Neuronal stem cell (in vitro differentiated cells): ENCODE measurements at places on chromosomes 7 and 10.

DNA sequence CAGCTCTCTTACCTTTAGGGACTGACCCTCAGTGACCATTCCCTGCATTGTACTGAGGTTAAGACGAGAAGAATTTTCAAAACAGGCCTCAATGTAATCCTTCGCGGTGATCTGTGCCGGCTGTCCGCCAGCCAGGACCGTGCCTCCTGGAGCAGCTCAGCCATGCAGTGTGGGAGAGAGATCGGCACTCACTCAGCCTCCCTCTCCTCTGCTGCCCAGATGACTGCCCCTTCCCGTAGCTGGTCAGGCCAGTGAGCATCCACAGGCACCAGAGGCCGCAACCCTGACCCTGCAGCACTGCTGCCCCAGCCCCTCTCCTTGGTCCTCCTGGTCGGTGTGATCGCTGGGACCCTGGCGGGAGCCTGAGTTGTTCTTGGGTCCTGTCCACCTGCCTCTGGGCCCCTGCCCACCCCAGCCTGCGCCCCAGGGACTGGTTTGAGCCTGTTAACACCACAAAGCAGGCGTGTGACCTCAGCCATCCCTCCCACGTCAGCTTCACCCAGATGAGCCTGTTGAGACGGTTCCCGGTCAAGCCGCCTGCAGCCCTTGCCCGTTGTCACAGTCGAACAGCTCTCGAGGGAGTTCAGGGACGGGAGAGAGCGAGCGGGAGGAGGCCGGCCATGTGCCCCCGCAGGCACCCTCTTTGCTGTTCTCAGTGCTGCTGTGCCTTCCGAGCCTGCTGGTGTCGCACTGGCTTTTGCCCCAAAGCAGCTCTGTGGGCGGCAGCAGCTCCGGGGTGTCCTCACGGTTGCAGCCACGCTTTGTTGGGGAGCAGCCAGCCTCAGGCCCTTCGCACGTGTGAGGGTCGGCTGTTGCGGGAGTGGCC lies 37.2 kb downstream of the NKX6-2 start:
- DNase-seq: no peak
- no peak overlapping the region for H3K4me3 ChIP-seq
- peaks cover 31% of the 10 kb centered on the region for H3K4me1 ChIP-seq
- peaks cover 7% of the 10 kb centered on the region for H3K36me3 ChIP-seq
- no peak overlapping the region for H3K27ac ChIP-seq

- H3K27ac ChIP-seq: no peak overlapping the region
- peaks cover 2% of the 10 kb centered on the region for H3K4me1 ChIP-seq
- H3K36me3 ChIP-seq: no peaks in the 10 kb centered on the region
- H3K4me3 ChIP-seq: no peak overlapping the region
- no peaks in the 10 kb centered on the region for H3K27me3 ChIP-seq
Observed at GRCh38 chr10:47165711-47166404, 134.1 kb upstream of the GDF10 start.

DNA sequence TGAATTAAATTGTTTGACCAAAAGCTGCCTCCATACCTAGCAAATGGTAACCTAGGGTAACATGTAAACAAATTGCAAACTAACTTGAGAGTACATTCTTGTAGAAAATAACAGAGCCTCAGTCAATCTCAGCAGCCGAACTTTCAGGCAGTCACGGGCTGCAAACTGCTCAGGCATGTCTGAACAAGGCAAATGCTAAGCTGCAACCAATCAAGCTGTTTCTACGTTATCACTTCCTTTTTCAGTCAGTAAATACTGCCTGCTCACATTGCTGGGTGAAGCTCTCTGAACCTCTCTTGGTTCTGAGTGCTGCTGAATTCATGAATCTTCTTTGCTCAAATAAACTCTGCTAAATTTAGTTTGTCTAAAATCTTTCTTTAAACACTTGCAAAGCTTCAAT lies 1212.4 kb downstream of the SORCS1 start:
- no peaks in the 10 kb centered on the region for H3K27me3 ChIP-seq
- no peak overlapping the region for H3K4me3 ChIP-seq
- H3K4me1 ChIP-seq: no peaks in the 10 kb centered on the region
- DNase-seq: peak; percentile 27

DNA sequence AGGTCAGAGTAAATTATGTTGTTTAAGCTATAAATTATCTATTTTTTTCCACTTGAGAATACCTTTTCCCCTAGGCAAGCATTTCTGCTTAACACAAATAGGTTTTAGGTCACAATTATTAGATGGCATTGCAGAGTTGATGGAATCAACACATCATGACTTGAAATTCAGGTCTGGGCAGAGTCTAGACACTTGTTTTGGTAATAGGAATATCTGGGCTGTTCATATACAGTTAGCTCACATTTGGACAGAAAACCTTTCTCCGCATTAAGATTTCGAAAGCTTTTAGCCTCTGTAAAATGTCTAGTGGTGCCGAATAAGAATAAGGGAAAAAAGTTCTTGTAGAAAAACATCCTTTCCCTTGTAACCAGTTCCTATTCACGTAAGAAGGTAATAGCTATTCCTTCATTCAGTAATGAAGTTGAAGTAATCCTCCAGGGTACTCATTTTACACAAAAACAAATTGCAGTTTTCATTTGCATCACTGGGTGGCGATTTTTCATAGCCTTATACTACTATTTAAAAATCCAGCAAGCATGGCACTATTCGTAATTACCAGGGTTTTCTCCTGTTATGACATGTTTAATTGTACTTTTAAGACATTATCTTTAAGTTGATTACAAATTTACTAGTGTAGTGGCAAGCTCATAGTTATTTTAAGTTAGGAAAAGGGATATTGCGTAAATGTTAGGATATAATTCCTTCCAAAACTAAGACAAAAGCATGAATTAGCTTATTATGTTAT lies 37.0 kb downstream of the RPA3 start:
- no peak overlapping the region for H3K27ac ChIP-seq
- H3K36me3 ChIP-seq: no peaks in the 10 kb centered on the region
- DNase-seq: peak; percentile 18
- no peaks in the 10 kb centered on the region for H3K27me3 ChIP-seq
- no peaks in the 10 kb centered on the region for H3K4me1 ChIP-seq

GRCh38 chr7:106504207-106504606 lies 156.8 kb downstream of the CCDC71L start:
- no peak overlapping the region for H3K27ac ChIP-seq
- no peak overlapping the region for H3K4me3 ChIP-seq
- H3K4me1 ChIP-seq: no peaks in the 10 kb centered on the region
- H3K27me3 ChIP-seq: no peaks in the 10 kb centered on the region
- no peaks in the 10 kb centered on the region for H3K36me3 ChIP-seq

- H3K4me1 ChIP-seq: no peaks in the 10 kb centered on the region
- no peak for DNase-seq
- H3K36me3 ChIP-seq: no peaks in the 10 kb centered on the region
- H3K4me3 ChIP-seq: no peak overlapping the region
- H3K27ac ChIP-seq: no peak overlapping the region
Observed at GRCh38 chr7:80659120-80660055, 20.9 kb downstream of the CD36 start.

DNA sequence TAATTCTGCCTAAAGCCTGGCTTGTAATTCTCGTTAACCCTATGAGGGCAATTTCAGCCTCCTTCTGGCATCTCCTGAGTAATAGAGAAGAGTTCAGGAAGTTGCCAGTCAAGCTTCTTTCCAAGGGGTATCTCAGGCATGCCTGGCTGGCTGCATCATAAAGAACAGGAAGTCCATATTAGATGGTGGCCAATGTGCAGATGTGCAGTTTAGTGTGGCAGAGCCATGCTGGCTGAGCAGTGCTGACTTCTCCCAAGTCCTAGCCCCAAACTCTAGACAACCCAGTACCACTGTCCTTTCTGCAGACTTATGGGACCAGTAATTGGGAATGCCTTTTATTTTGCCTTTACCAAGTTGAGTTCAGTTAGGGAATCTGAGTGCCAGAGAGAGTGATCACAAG lies 517.9 kb downstream of the GALNT17 start:
- peaks cover 8% of the 10 kb centered on the region for H3K4me1 ChIP-seq
- DNase-seq: no peak
- H3K36me3 ChIP-seq: no peaks in the 10 kb centered on the region
- no peak overlapping the region for H3K4me3 ChIP-seq

DNA sequence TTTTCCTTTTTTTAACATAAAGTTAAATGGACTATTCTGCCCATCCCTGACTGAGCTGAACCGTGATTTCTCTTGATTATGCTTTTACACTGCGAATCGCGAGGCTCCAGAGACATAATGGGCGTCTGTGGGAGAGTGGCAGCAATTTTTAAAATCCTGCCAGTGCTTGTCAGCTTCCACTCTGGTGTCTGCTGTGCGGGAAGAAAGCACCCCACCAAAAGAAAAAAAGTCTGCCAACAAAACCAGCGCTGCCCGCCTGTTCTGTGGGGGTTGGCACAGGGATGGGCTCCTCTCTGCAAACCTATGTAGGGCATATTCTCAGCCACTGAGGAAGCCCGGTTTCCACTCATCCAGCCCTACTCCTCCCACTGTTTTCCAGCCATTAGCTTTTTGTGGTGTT lies 592.3 kb upstream of the GALNT17 start:
- no peak for DNase-seq
- H3K4me1 ChIP-seq: no peaks in the 10 kb centered on the region
- no peak overlapping the region for H3K4me3 ChIP-seq
- H3K27ac ChIP-seq: no peak overlapping the region
- H3K36me3 ChIP-seq: no peaks in the 10 kb centered on the region

- H3K4me1 ChIP-seq: peaks cover 15% of the 10 kb centered on the region
- peak overlapping the region; percentile 93 for H3K27ac ChIP-seq
- H3K27me3 ChIP-seq: peaks cover 4% of the 10 kb centered on the region
- no peaks in the 10 kb centered on the region for H3K36me3 ChIP-seq
Observed at GRCh38 chr10:110006358-110007160, 1.2 kb upstream of the ADD3 start.

DNA sequence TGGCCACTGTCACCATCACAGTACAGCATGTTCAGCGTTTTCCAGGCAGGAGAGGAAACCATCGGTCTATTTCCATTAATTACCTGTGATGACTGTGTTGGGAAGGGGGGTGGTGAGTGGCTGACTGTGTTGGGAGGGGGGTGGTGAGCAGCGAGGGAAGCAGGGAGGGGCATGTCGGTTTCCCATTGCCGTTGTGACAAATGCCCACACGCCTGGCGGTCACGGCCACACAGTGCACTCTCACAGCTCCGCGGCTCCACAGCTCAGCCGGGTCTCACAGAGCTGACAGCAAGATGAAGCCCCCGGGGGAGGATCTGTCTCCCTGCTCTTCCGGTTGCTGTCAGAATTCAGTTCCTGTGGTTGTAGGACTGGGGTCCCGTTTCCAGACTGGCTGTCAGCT lies 39.0 kb downstream of the AP5Z1 start:
- DNase-seq: no peak
- no peak overlapping the region for H3K27ac ChIP-seq
- no peaks in the 10 kb centered on the region for H3K27me3 ChIP-seq
- H3K36me3 ChIP-seq: no peaks in the 10 kb centered on the region
- no peak overlapping the region for H3K4me3 ChIP-seq

- no peak overlapping the region for H3K4me3 ChIP-seq
- no peaks in the 10 kb centered on the region for H3K36me3 ChIP-seq
- no peaks in the 10 kb centered on the region for H3K27me3 ChIP-seq
- no peak overlapping the region for H3K27ac ChIP-seq
Observed at GRCh38 chr10:32114508-32114907, 58.3 kb upstream of the KIF5B start.

DNA sequence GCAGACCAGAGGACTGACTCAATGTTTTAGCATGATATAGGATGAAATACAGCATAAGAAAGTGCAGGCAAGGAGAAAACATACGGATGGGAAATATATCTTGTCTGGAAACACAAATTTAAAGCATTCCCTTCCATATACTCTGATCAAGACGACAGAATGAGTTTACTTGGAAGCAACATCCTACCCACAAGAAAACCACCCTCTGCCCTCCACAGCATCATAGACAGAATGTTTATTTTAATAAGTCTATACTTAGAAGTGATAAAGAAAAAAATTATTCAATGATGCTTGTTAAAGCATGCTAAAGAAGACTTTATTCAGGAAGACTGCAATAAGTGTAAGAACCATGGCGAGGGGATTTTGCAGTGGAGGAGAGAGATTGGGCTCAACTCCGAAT lies 32.4 kb upstream of the HIBADH start:
- no peak for DNase-seq
- no peaks in the 10 kb centered on the region for H3K36me3 ChIP-seq

- no peaks in the 10 kb centered on the region for H3K4me1 ChIP-seq
- H3K4me3 ChIP-seq: no peak overlapping the region
Observed at GRCh38 chr7:73809467-73809951, 21.3 kb upstream of the CLDN4 start.

GRCh38 chr7:133530682-133531081 lies 277.8 kb downstream of the EXOC4 start:
- no peaks in the 10 kb centered on the region for H3K36me3 ChIP-seq
- H3K27me3 ChIP-seq: no peaks in the 10 kb centered on the region
- no peak overlapping the region for H3K27ac ChIP-seq
- H3K4me1 ChIP-seq: no peaks in the 10 kb centered on the region
- no peak for DNase-seq
- H3K4me3 ChIP-seq: no peak overlapping the region

- DNase-seq: no peak
- no peak overlapping the region for H3K27ac ChIP-seq
- peaks cover 61% of the 10 kb centered on the region for H3K36me3 ChIP-seq
- peaks cover 14% of the 10 kb centered on the region for H3K4me1 ChIP-seq
Observed at GRCh38 chr10:87508837-87509236, 4.1 kb downstream of the MINPP1 start.

GRCh38 chr7:91784469-91784868 lies 96.0 kb downstream of the MTERF1 start:
- H3K36me3 ChIP-seq: no peaks in the 10 kb centered on the region
- no peak overlapping the region for H3K27ac ChIP-seq
- DNase-seq: no peak
- no peak overlapping the region for H3K4me3 ChIP-seq
- H3K4me1 ChIP-seq: no peaks in the 10 kb centered on the region

DNA sequence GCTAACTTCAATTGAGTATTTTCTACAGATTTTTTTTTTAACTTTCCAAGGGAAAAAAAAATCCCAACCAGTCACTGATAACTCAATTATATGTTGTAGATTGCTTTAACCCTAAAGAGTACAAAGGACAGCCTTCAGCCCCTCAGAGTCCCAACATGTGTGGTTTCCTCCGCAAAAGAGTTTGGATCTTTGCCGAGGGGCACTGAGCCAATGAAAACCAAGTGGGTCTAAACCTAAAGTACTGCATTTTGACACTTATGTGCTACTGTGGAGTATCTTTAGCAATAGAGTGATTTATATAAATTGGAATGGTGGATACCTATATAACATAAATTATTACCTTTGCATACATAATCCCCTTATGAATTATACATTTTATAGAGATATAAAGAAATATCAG lies 91.5 kb downstream of the SEMA3D start:
- H3K4me1 ChIP-seq: no peaks in the 10 kb centered on the region
- H3K27me3 ChIP-seq: no peaks in the 10 kb centered on the region
- no peak overlapping the region for H3K4me3 ChIP-seq
- no peak for DNase-seq
- H3K27ac ChIP-seq: no peak overlapping the region
- H3K36me3 ChIP-seq: no peaks in the 10 kb centered on the region

DNA sequence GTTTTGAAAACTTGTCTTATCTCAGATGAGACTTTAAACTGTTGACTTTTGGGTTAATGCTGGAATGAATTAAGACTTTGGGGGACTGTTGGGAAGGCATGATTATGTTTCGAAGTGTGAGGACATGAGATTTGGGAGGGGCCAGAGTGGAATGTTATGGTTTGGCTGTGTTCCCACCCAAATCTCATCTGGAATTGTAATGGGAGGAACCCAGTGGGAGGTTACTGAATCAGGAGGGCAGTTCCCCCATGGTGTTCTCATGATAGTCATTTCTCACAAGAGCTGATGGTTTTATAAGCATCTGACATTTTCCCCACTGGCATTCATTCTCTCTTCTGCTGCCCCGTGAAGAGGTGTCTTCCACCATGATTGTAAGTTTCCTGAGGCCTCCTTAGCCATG lies 13.8 kb upstream of the POT1 start:
- H3K27ac ChIP-seq: no peak overlapping the region
- no peaks in the 10 kb centered on the region for H3K27me3 ChIP-seq
- no peaks in the 10 kb centered on the region for H3K36me3 ChIP-seq
- H3K4me3 ChIP-seq: no peak overlapping the region
- no peak for DNase-seq
